Stimulated activated memory B cell treated with anti-CD40 and anti-IgM and Interleukin-4, amounts not matched to agents 10 μg/mL and 1 μg/mL and 100 μg/mL, for 72 hours (primary cell): ENCODE measurements at places on chromosomes 16 and 17.

GRCh38 chr17:71423871-71424546 is 696.8 kb upstream of the SOX9 start:
- no peak overlapping the region for H3K4me3 ChIP-seq
- ATAC-seq = no peak
- no peak overlapping the region for H3K27ac ChIP-seq
- H3K4me1 ChIP-seq = no peaks in the 10 kb centered on the region
- H3K36me3 ChIP-seq = no peaks in the 10 kb centered on the region

DNA sequence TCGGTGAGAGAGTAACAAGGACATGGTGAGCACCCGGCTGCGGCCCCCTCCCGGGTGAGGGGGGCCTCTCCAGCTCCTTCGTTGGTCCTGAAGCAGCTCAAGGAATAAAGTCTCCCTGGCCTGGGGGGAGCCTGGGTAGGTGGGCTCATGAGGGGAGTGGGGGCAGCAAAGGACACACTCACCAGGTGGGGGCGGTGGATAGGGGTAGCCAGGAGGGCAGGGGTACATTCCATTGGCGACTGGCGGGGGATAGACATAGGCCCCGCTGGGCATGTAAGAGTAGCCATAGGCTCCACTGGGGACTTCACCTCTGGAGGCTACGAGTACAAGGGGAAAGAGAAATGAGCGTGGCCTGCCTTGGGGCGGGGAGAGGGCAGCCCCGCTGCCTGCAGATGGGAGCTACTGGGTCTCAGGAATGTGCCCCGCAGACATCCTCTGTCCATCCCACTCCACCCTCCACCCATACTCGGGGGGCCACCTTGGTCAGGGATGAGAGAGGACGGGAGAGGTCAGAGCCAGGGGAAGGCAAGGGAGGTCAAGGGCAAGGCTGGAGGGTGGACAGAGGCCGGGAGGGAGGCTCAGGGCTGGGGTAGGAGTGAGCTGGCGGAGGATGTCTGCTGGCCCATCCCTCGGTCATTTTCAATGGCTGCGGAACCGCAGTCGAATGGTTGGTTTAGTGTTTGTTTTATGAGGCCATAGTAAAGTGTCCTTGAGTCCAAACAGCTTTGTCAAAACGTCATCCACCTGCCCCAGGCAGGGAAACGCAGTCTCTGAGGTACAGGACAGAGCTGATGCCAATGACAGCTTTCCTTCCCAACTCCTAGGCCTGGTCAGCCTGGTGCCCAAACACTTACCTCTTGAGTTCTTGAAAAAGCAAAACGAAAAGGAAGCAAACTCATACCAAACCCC is 3.7 kb upstream of the UNC13D start:
- peak overlapping the region; percentile 40 for H3K27ac ChIP-seq
- peaks cover 43% of the 10 kb centered on the region for H3K36me3 ChIP-seq
- no peak overlapping the region for H3K4me3 ChIP-seq
- no peak for ATAC-seq

DNA sequence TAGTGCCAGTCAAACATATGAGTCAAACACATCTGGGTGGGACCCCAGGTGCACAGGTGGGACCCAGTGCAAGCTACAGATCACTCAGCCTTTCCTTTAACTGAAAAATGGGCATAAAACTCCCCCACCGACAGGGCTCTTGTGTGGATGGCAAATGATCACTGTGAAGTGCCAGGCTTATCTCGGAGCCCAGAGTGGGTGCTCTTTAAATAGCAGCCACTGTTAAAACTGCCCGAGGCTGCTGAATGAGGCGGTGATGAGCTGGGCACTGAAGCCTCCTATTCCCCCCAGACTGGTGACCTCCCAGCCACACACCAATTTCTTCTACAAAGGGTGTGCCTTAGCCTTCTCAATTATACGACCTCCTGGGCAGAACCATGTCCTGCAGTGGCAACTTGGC is 433.8 kb downstream of the SLC39A11 start:
- peaks cover 6% of the 10 kb centered on the region for H3K36me3 ChIP-seq
- no peak overlapping the region for H3K4me3 ChIP-seq
- no peaks in the 10 kb centered on the region for H3K27me3 ChIP-seq
- ATAC-seq = no peak
- no peaks in the 10 kb centered on the region for H3K4me1 ChIP-seq

DNA sequence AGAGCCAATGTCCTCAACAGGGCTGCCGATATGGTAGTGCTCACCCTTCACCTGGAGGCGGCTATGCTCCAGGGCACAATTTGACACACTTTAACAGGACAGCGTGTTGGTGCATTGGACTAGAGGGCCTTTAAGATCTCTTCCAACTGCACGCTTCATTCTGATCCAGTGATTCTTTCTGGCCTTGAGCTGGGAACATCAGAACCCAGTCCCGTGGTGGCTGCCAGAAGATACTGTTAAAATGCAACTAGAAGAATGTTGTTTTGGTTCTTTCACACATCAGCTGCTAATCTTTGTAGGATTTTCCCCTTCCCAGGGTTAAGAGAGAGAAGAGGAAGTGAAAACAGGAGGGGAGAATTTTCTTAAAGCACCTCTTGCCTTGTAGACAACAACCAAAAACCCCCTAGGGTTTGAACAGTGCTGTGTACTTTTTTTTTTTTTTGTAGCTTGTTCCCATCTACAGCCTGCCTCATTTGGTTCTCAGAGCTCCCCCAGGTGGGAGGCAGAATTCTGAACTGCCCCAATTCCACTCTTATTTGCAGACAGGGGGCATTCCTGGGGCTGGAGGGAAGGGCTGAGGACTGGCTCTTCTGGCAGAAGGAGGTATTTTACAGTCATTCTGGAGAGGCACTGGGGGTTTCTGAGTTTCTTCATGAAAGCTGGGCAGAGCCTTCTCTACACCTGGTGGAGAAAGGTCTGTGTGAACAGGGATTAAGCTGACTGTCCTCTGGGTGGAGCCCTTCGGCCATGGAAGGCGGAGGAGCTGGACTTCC is 32.4 kb downstream of the SMARCE1 start:
- no peaks in the 10 kb centered on the region for H3K27me3 ChIP-seq
- H3K4me1 ChIP-seq = peaks cover 72% of the 10 kb centered on the region
- ATAC-seq = peak; percentile 94
- H3K36me3 ChIP-seq = no peaks in the 10 kb centered on the region
- peak overlapping the region; percentile 63 for H3K4me3 ChIP-seq
- peak overlapping the region; percentile 87 for H3K27ac ChIP-seq

DNA sequence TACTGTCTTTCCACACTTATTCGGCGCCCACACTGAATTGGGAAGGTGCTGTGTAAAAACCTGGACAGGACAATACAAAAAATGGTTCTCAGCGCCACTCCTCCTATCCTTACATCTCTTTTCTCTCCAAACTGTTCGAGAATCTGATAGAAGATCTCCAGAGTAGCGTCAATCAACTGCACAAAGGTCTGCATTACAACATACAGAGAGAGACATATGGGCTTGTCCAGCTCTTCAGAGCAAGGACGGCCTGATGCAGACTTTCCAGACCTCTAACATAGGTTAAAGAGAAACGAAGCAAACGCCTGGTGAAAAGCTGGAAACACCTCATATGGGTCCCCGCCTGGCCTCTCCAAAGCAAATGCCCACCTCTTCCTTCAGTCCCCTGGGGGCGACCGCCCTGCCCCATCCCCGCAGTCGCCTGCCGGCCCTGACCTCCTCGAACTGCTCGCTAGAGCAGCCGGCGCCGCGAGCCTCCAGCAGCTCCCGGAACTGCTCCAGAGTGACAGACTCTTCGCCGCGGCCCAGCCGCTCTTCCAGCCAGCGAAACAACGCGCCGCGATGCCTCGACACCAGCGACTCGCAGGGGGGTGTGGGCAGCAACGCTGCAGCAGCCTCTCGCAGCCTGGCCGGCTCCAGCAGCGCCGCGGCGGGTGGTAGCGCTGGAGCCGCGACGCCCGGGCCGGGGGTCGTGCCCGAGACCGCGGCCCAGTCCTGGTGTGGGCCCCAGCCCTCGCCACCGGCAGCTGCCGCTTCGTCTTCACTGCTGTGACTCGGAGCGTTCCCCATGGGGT is 526 bp downstream of the ZZEF1 start:
- peak overlapping the region; percentile 97 for H3K27ac ChIP-seq
- ATAC-seq = peak; percentile 2
- peaks cover 45% of the 10 kb centered on the region for H3K4me1 ChIP-seq
- H3K4me3 ChIP-seq = peak overlapping the region; percentile 98
- H3K27me3 ChIP-seq = no peaks in the 10 kb centered on the region

DNA sequence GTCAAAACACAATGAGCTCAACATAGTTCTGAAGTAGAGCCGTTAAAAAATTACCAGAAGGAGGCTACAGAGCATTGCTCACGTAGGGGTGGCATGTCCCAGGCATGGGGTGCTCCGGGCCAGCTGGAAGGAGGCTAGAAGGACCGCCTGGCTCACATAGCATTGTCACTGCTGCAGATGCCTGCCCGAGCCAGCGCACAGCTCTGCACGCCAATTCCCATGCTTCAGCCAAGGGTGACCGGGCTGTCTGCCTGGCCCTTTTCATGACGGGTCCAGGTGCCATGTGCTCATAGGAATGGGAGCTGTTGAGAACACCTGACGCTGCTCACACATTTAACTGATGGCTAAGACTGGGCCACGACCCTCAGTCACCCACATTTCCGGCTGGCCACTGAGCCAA is 228.9 kb upstream of the FOXF1 start:
- ATAC-seq = no peak
- H3K27me3 ChIP-seq = peaks cover 70% of the 10 kb centered on the region

GRCh38 chr16:23902748-23903414 is 67.1 kb downstream of the PRKCB start:
- H3K27me3 ChIP-seq = no peaks in the 10 kb centered on the region
- peaks cover 24% of the 10 kb centered on the region for H3K36me3 ChIP-seq
- H3K27ac ChIP-seq = peak overlapping the region; percentile 85
- ATAC-seq = no peak
- peaks cover 96% of the 10 kb centered on the region for H3K4me1 ChIP-seq

- peaks cover 45% of the 10 kb centered on the region for H3K4me1 ChIP-seq
- H3K36me3 ChIP-seq = peaks cover 39% of the 10 kb centered on the region
- peak overlapping the region; percentile 98 for H3K27ac ChIP-seq
Measured at GRCh38 chr17:7249830-7250229, 1.7 kb downstream of the CTDNEP1 start.

DNA sequence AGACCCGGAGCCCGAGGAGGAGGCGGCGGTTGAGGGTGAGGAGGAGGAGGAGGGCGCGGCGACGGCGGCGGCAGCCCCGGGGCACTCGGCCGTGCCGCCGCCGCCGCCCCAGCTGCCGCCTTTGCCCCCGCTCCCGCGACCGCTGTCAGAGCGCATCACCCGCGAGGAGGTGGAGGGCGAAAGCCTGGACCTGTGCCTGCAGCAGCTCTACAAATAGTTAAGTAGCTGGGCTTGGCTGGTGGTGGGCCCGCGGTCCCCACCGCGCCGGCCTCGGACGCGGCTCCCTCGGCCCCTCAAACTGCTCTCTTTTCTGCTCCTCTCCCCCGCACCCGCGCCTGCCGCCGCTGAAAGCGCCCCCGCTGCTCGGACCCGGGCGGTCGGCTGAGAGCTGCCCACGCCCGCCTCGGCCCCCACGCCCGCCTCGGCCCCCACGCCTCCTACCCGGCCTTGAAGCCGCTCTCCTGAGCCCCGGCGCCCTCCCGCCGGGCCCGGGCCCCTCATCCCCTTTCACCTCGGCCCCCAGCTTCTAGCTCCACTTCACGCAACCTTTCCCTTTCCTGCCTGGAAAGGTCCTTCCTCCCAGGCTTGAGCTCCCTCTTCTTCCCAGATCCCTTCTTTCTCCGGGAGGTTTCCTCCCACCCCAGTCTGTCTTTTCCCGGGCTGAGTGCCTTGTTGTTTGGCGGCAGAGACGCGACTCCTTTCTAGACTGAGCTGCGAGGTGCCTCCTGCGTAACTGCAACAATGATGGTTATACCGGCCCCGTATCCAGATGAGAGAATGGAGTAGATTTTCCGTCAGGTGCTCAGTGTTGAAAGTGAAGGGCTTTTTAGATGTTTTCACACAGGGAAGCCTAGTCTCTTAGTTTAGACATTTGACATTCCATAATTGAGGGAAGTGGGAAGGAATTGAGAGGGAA is 850 bp downstream of the PPM1E start:
- H3K36me3 ChIP-seq = no peaks in the 10 kb centered on the region
- H3K4me1 ChIP-seq = peaks cover 16% of the 10 kb centered on the region
- peak; percentile 57 for ATAC-seq
- H3K27ac ChIP-seq = peak overlapping the region; percentile 48
- H3K4me3 ChIP-seq = peak overlapping the region; percentile 89

- no peaks in the 10 kb centered on the region for H3K4me1 ChIP-seq
- peaks cover 19% of the 10 kb centered on the region for H3K36me3 ChIP-seq
- H3K27me3 ChIP-seq = no peaks in the 10 kb centered on the region
- H3K27ac ChIP-seq = no peak overlapping the region
- ATAC-seq = no peak
Measured at GRCh38 chr17:68329331-68329730, 38.0 kb downstream of the ARSG start.

DNA sequence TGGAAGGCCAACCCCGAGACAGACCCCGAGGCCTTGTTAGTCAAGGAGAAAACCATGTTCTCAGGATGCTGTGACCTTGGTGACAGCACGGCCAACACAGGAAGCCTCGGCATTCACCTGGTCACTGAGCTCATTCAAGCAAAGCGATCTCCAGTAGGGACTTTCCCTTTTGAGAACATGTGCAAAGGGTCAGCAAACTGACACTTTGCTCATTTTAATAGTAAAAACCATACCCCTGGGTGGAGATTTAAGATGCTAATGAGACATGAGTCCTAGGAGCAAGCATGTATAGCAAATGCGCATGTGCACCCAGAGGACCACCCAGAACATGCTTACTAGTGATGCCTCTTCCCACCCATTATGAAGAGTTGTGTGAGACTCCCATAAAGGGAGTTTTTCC is 5.7 kb upstream of the SULT1A2 start:
- no peaks in the 10 kb centered on the region for H3K36me3 ChIP-seq
- no peaks in the 10 kb centered on the region for H3K4me1 ChIP-seq
- peaks cover 2% of the 10 kb centered on the region for H3K27me3 ChIP-seq
- H3K27ac ChIP-seq = no peak overlapping the region
- no peak for ATAC-seq
